ENCODE measurements at places on chromosomes 4 and X. TPM values are rescaled to one million over a fixed set of nuclear protein-coding genes. Genes with fewer than 3 reads are reported as not detected.
A peak's percentile ranks its signal among the peaks of the same experiment; 100 is the strongest.

DNA sequence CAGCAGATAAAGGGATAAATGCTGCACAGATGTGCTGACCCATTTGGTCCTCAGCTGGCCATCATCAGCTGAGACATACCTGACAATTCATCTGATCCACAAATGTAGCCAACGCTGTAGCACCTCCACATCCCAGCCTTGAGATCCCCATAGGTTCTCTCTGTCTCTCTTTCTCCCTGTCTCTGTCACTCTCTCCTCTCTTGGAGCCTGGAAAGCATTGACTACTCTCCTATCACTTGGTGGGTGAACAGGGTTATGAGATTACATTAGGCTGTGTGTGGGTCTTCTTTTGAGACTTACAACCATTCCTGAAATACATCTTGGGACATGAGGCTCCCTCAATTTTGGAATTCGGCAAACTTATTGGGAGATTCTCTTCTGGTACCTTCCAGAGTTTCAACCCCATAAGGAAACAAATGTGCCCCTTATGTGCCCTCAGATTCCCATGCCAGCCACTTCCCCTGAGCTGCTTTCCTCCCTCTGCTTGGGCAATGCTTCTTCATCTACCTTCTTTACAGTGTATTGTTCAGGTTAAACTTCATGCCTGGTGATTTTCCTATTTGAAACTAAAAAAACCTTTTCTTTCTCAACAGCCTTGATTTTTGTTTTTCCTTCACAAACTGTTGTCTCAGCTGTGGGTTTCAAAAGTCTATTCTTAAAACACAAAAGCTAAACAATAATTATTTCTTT is 29.1 kb upstream of the FGF2 start:
- DNase-seq: no peak

DNA sequence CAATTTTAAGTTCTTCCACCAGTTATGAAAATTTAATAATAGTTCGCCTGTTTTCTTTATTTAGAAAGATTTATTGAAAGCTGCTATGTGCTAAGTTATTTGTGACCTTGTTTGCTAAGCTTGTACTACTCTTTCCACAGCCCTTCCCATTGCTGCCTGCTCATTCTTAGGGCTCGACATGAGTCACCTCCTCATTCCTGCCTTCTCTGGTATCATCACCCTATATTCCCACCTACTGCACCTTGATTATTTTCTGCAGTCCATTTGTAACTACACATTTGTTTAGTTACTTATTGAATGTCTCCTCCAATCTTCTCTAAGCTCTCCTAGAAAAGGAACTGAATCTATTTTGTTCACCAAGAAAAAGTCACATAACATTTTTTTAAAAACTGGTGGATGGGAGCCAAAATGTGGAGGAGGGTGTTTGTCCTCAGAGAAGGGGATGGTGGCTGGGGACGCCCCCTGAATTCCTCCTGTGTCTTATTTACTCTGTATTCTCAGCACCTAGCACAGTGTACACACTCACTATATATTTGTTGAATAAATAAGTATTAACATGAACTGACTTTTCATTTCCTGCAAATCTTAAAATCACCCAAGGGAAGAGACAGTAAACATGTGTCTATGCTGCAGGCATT is 3.7 kb upstream of the RAB9A start:
- no peak for DNase-seq

DNA sequence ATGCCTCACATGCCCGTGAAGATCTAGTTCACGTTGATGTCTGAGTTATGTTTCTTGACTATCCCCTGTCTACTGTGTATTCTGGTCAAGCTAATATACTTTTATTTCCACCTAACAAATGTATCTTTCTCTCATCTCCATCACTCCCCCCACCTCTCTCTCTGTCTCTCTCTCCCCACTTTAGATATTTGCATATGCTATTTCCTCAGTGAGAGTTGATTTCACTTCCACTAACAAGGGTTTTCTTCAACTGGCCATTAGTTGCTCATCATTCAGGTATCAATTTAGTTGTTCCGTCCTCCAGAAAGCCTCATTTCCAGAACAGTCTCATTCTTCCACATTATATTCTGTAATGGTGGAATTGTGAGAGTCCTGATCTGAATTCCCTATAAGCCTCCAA is 1777.8 kb upstream of the TENM3 start:
- DNase-seq: no peak

GRCh38 chrX:38371641-38372040 is 19.2 kb downstream of the OTC start:
- DNase-seq: no peak

DNA sequence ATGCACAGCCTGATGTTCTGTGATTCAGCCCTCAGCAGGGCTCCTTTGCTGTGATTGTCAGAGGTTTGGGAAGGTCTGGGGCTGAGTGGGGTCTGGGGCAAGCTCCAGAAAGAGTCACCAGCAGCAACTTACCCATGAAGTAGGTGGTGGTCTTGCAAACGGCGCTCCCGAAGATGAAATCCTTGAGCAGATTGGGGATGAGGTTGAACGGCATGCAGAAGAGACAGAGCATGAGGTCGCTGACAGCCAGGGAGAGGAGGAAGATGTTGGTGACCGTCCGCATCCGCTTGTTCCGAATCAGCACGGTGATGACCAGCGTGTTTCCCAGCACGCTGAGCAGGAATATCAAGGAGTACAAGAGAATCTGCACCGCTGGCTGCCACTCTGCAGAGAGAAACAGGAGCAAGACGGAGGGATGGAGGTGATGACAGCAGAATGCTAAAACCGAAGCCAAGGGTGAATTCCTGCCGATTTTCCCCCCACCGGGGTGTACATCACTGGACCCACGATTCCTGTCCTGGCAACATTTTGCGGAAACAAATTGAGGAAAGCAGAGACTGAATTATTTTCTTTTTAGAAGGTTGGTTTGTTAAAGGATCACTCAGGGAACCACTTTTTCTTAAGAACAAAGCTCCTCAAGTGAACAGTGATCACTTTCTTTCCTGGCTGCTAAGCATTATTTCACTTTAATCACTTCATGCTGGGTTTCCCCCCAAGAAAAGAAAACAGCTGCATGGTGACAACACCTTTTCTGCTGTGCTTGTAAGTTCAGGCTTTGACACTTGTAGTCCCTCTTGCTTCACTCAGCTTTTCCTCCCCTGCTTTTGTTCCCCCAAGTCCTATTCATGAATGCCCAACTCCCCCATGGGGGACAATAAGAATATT is 941 bp downstream of the CCKAR start:
- peak; percentile 43 for DNase-seq

- DNase-seq: peak; percentile 13
Observed at GRCh38 chr4:128310266-128310697, 22.7 kb upstream of the PGRMC2 start.

GRCh38 chr4:58209551-58209950 is 1099.4 kb upstream of the IGFBP7 start:
- DNase-seq: no peak

GRCh38 chr4:187268940-187269339 is 545.3 kb upstream of the FAT1 start:
- no peak for DNase-seq

- no peak for DNase-seq
Observed at GRCh38 chr4:1451106-1451751, 45.0 kb upstream of the NKX1-1 start.

DNA sequence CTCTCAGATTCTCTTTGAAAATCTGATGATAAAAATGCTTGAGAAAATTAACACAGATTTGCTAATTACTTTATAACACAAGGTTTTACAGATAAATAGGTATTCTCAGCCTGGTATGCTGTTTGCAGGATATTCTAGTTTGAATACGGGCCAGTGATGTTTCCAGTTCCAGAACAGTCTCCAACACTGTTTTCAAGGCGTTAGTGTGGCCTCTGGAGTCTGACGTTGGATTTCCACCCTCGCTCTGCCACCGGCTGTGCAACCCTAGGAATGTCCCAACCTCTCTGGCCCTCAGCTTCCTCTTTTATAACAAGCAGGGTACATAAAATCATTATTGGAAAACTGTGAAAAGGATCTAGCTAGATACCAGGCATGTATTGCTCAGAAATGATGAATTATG is 23.8 kb upstream of the CYP4V2 start:
- no peak for DNase-seq

GRCh38 chr4:141339391-141339790 is 118.7 kb downstream of the ZNF330 start:
- DNase-seq: no peak

GRCh38 chr4:74021601-74022000 is 16.9 kb downstream of the CXCL3 start:
- no peak for DNase-seq

GRCh38 chr4:186900232-186900900 is 176.7 kb upstream of the FAT1 start:
- no peak for DNase-seq

DNA sequence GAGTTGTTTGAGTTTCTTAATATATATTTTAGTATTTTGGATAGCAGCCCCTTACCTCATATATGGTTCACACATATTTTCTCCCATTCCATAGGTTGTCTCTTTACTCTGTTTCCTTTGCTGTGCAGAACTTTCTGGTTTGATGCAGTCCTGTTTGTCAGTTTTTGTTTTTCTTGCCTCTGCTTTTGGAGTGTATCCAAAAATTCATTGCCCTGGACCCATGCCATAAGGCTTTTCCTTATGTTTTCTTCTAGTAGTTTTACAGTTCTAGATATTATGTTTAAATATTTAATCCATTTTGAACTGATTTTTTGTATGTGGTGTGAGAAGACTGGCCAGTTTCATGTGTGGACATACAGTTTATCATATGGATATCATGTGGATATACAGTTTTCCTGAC is 58.5 kb upstream of the NUDT6 start:
- DNase-seq: peak; percentile 24

- peak; percentile 99 for DNase-seq
Observed at GRCh38 chr4:139301113-139301820, at the start of gene NAA15. NAA15 (plus strand) TSS chr4:139301505; CDS start chr4:139301778, 273 bp downstream.

- DNase-seq: no peak
Observed at GRCh38 chrX:68669871-68670270, 22.4 kb downstream of the STARD8 start.

GRCh38 chr4:153538487-153539357 is 72.6 kb downstream of the TMEM131L start:
- DNase-seq: peak; percentile 95

DNA sequence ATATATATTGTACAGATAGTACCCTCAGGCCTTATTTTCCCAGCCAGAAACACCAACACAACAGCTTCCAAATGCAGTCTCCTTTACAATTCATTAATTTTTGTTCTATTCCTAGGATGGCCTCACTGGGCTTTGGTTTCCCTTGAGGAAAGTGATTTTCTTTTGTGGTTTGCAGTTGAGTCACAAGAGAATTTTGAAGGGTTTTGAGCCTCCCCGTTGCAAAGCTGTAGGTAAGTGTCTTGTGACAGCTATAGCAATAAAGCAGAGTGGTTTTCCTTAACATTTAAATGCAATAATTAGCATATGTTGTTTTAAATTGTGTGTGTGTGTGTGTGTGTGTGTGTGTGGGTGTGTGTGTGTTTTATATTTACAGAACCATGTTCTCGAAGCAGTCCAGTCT is 54.1 kb upstream of the WDR17 start:
- no peak for DNase-seq

GRCh38 chr4:105210916-105211315 is 64.2 kb downstream of the TET2 start:
- no peak for DNase-seq

GRCh38 chr4:123397144-123398065 is 810 bp downstream of the SPRY1 start:
- peak; percentile 85 for DNase-seq

DNA sequence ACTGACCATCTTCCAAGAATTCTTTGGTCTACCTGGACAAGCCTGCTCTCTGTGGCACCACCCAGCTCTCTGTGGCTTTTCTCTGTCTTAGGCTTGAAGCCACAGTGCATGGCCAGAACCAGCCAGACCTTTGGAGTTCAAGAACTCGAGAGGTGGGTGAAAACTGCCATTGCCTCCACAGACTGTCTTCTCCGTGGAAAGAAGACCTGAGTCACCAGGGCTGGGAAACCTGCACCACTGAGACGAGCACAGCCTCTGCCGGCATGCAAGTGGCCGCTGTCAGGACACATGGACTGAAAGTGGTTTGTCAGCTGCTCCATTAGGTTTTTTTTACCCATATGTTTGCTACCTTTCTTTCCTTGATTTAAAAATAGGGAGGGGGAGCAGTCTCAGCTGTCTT is 74.5 kb downstream of the MGST2 start:
- DNase-seq: no peak

GRCh38 chr4:93897559-93897958 is 69.0 kb downstream of the ATOH1 start:
- peak; percentile 39 for DNase-seq

DNA sequence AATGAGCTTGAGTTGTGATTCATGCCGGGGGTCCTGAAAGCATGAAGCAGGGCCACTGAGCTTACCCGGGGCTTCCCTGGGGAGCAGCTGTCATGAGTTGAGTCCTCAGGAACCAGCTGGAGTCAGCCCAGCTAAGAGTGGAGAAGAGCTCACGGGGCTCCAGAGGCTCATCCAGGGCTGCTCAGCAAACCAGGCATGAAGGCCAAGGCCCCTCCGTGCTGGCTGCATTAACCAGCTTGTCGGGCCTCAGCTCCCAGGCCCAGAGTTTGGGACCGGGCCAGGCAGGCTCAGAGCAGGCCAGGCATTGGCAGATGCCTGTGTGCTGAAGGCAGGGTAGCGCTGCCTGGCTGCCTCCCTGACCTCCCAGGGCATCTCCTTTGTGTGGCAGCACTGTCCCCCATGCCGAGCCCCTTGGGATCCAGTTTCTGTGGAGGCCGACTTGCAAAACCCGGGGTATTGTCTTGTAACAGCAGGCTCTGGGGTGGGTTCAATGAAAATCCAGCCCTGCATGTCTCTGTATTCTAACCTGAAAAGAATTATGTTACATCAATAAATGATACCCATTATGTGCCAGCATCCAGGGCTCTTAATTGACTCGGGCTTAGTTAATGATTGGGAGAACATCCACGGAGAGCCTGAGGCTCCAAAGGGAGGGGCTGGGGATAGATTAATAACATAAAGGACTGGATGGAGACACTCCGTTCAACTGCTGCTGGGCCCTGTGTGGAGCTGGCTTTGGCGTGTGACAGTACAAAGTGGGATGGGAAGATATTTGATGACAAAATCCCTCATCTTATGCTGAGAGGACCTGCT is 68.0 kb upstream of the MSX1 start:
- peak; percentile 48 for DNase-seq

- DNase-seq: no peak
Observed at GRCh38 chr4:22047793-22048192, 99.2 kb upstream of the KCNIP4 start.

Gene HTN3
- not detected for total RNA-seq

Gene DNAAF6
- 4.9 TPM for total RNA-seq

Gene DOK7
- 0.63 TPM for total RNA-seq

Gene SCARB2
- total RNA-seq: 195 TPM

Gene DUSP9
- 0.28 TPM for total RNA-seq

Gene FAT4
- 18.1 TPM for total RNA-seq

Gene PPEF2
- not detected for total RNA-seq

Gene RRH
- total RNA-seq: 0.21 TPM

Gene RHOXF1
- total RNA-seq: not detected

Gene TRAM1L1
- total RNA-seq: 4.8 TPM

Gene NAT8L
- total RNA-seq: 0.46 TPM

Gene IRAK1
- total RNA-seq: 153 TPM

Gene SCRG1
- total RNA-seq: 0.06 TPM

Gene PAGE2
- total RNA-seq: not detected
